Foreskin keratinocyte (primary cell): ENCODE measurements at places on chromosomes 4 and X. TPM values are rescaled to one million over a fixed set of nuclear protein-coding genes. Genes with fewer than 3 reads are reported as not detected.

KCNE5 gene
- 0.24 and 0.46 TPM in 2 replicates for total RNA-seq

OTUD5 gene
- 31.6 and 34.9 TPM in 2 replicates for total RNA-seq

RHOXF2 gene
- not detected in 2 replicates for total RNA-seq

CLNK gene
- not detected in 2 replicates for total RNA-seq
